Glutamatergic neuron (in vitro differentiated cells): ENCODE measurements at places on chromosomes 1 and 21. TPM values are rescaled to one million over a fixed set of nuclear protein-coding genes. Genes with fewer than 3 reads are reported as not detected.

BROX gene
- 19.0 TPM for total RNA-seq

GRCh38 chr1:245389873-245390272 is 235.1 kb downstream of the KIF26B start:
- no peak for DNase-seq
- H3K4me3 ChIP-seq: no peak overlapping the region
- no peak overlapping the region for H3K27ac ChIP-seq
- H3K4me1 ChIP-seq: no peaks in the 10 kb centered on the region
- H3K27me3 ChIP-seq: peaks cover 2% of the 10 kb centered on the region
- peaks cover 4% of the 10 kb centered on the region for H3K36me3 ChIP-seq

GRCh38 chr1:221643404-221644144 is 98.3 kb downstream of the DUSP10 start:
- DNase-seq: no peak
- no peaks in the 10 kb centered on the region for H3K4me1 ChIP-seq
- no peaks in the 10 kb centered on the region for H3K36me3 ChIP-seq
- no peak overlapping the region for H3K4me3 ChIP-seq
- no peaks in the 10 kb centered on the region for H3K27me3 ChIP-seq

WNT3A gene
- not detected for total RNA-seq

TMED5 gene
- 24.2 TPM for total RNA-seq
